ENCODE measurements at places on chromosomes 1 and 21. TPM values are rescaled to one million over a fixed set of nuclear protein-coding genes. Genes with fewer than 3 reads are reported as not detected.

The NBPF10 gene
- 1.7 TPM for total RNA-seq

The RNU1-3 gene
- total RNA-seq = under 0.01 TPM

The CNR2 gene
- not detected for total RNA-seq

The CD5L gene
- total RNA-seq = not detected

The OR10Z1 gene
- not detected for total RNA-seq

The NID1 gene
- 3.1 TPM for total RNA-seq

The CRYBG2 gene
- 55.7 TPM for total RNA-seq

The KRTAP19-1 gene
- total RNA-seq = not detected

The SPATA45 gene
- total RNA-seq = not detected

The MYBPH gene
- not detected for total RNA-seq

The FCRL1 gene
- total RNA-seq = not detected

The FCRL4 gene
- total RNA-seq = not detected

The RXFP4 gene
- not detected for total RNA-seq

The LCE6A gene
- not detected for total RNA-seq

The THRAP3 gene
- 102 TPM for total RNA-seq

The SDC3 gene
- total RNA-seq = 2.7 TPM
